ENCODE measurements at places on chromosomes 5 and 9.

DNA sequence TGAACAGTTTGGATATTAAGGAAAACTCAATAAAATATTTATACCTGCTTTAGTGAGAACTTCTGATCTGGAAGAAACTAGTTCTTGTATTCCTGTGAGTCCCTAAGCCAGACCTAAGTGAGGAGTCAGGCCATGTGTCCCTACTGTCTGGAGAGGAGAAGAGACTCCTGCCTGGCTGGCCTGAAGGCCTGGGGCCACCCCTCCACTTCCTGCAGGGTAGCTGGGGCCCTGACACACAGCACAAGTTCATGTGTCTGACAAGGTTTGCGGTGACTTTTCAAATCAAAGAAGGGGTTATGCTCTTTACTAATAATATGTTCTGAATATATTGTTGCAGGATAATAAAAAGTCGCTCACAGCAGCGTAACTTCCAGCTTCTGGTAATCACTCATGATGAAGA lies 16.1 kb upstream of the IL13 start:
- DNase-seq: no peak

- DNase-seq: no peak
Measured at GRCh38 chr9:109886617-109887016, 106.6 kb downstream of the PALM2AKAP2 start.

DNA sequence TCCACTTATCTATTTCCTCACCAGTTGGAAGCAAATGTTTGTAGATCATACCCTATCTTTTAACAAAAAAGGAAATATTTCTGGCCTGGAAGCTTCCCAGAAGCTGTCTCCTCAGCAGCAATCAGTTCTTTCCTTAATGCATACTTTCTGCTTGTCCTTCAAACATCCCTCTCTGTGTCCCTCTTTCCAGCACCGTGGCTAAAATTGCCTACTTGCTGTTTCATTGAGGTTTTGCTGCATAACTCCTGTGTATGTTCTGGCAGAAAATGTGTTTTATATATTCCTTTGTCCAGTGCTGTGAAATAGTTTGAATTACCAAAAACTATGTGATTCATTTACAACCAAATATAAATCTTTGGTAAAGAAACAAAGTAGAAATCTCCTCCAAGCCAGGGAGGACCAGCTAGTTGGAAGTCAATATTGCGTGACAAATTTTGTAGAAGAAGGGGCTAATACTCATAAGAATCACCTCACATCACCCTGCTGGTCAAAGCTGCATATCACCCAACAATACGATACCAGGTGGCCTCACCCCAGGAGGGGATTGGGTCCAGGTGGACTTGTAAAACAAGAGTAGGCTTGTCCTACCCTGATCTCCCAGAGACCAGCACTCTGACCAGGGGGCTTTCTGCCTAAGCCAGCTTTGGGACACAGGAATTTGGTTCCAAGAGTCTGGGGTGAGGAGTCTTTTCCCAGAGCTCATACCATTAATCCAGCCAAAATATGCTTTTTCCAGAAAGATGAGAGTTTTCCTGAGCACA lies 198.4 kb upstream of the SNX2 start:
- DNase-seq: no peak

- DNase-seq: no peak
Measured at GRCh38 chr5:172843825-172844576, 9.9 kb downstream of the ERGIC1 start.

DNA sequence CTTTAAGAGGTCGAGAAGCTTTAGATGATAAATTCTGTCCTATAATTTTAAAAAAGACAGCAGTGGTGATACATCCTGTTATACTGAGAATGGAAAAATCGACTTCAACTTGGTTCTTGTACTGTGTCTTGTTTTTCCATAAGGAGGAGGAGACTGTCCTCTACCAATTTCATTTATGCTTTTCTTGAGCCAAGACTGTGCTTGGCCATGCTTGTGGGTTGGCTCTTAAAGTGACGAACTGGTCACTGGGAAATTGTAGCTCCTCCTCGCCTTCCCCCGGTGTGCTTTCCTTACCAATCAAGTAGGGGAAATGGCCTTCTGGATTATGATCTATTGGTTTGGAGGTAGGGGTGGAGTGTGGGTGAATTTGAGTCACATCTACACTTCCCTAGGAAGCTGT lies 67.1 kb upstream of the HSPB3 start:
- no peak for DNase-seq

DNA sequence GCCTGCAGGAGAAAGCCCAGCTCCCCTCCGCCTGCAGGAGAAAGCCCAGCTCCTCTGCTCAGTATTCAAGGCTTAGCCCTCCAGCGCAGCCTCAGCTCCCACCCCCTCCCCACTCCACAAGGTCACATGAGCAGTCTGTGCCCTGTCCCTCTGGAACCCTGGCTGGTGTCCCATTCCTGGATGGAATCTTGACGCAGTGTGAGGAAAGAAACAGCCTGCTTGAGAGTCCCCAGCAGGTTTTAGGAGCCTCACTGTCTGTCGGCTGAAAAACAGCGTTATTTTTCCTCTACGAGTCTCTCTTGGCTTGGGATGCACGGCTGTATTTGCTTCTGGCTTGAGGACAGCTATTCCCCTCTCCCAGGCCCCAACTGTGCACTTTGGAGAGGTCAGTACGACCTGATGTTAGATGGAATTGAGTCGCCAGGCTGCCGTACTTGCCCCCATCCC lies 210.1 kb upstream of the TRIM32 start:
- DNase-seq: no peak

DNA sequence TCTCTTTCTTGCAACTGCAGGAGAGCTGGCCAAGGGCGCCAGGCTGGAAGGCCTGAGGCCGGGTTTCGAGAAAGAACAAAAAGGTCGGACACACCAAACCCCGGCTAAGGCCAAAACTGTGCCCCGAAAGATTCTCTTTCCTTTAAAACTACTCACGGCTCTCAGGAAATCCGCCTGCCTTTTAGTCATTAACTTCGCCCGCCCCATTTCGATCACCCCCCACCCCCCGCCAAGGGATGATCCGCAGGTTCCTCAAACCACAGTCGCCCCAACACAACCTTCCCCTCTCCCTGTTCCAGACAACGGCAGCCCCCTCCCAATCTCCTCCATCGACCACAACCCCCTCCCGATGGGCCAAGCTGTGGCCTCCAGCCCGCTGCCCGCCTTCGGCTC lies 536 bp downstream of the FEM1C start:
- DNase-seq: no peak

DNA sequence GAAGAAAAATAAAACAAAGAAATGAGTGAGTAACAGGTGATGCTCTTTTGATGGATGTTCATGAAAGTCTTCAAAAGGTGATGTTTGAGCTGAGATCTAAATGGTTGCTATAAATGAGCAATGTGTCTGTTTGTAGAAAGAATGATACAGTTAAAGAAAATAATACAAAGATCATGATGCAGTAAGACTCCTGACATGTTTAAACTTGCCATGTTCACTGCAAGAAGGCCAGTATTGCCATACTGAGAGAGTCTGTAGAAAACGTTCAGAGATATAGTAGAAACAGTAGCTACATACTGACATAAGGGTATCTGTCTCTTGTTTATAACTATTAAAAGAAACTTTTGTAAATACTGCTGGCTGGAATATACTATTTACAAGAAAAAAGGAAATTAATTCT lies 1609.2 kb upstream of the ACO1 start:
- no peak for DNase-seq

- no peak for DNase-seq
Measured at GRCh38 chr5:37739817-37740261, 100.0 kb downstream of the GDNF start.

DNA sequence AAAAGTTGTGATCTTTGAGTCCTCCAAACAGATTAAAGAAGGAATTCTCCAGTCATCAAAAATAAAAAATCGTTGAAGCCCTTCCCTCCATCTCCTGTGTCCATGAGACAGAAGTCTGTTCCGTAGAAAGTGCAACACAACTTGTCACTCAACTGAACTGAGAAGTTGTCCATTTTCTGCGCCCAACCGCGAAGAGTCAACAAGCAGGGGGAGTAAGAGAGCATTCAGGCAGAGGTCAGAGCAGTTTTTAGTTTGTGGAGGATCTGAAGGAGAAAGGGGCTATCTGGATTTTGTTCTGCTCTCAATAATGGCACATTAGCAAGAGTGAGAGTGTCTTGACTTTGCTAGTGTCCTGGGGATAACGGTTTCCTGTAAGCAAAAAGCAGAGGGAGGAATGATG lies 303.9 kb downstream of the ICE1 start:
- DNase-seq: no peak

DNA sequence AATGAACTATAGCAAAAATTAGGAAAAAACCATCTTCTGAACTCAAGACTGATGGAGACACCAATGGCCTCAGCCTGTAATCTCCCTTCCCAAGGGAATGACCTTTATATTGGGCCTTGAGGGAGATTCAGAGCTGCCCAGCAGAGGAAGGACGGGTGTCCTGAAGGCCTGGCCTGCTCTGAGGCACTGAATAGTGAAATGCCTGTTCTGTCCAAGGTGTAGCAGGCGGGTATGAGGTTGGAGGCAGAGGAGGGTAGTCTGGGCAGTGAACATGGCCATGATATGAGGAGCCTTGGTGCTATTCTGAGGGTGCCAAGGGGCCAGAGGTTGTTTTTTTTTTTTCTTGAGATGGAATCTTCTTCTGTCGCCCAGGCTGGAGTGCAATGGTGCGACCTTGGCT lies 25.0 kb downstream of the PSD2 start:
- no peak for DNase-seq

DNA sequence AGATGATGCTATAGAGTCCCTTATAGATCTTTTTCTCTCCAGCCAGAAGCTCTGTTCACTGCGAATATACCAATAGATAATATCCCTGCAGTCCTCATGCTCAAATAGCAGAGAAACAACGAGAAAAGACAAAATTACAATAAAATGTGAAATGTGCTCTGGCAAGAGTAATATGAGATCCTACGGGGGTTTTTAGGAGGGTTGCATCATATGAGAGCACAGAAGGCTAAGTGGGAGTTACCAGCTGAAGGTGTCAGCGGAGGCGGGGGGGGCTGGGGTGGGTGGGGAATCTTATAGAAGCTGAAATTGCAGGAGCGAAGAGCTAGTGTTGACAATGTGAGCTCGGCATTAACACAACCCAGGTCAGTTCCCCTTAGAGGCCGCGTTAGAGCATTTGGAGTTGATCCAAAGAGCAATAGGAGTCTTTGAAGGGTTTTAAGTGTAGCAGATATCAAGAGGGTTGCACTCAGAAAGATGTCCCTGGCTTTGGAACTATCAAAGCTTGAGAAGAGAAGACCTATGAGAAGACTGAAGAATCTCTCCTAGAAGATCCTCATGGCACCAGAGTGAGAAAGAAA lies 109.7 kb downstream of the BASP1 start:
- DNase-seq: no peak

DNA sequence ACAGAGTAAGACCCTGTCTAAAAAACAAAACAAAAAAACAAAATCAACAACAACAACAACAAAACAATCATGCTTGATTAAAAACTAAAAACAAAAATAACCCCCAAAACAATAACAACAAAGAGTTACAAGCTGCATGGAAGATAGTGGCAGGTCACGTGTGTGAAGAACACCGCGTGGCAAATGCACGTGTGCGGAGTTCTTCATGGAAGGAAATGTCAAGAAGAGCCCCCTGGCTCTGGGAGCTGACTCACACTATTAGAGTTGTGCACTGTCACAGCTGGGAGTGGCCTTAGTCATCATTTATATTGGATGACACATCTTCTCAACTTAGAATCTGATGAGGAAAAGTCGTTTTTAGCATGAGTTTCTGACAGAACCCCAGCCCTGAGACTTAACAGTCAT lies 110.5 kb downstream of the JMY start:
- no peak for DNase-seq

GRCh38 chr5:112977440-112977861 lies 853 bp downstream of the DCP2 start:
- DNase-seq: no peak

DNA sequence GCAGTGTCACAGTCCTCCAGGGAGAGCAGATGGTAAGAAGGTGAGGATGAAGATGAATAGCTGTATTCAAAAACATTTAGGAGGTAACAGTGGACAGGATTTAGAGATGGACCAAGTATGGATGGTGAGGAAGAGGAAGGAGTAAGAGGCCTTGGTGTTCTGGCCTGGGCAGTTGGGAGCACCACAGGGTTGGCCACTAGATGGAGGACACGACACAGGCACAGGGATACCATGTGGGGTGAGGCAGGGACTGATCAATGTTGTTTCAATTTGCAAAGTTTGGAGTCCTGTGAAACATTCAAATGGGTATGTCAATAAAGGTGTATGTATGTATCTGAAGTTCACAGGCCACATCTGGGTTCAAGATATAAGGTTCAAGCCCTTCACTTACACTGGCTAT lies 141.1 kb upstream of the RASEF start:
- DNase-seq: no peak

DNA sequence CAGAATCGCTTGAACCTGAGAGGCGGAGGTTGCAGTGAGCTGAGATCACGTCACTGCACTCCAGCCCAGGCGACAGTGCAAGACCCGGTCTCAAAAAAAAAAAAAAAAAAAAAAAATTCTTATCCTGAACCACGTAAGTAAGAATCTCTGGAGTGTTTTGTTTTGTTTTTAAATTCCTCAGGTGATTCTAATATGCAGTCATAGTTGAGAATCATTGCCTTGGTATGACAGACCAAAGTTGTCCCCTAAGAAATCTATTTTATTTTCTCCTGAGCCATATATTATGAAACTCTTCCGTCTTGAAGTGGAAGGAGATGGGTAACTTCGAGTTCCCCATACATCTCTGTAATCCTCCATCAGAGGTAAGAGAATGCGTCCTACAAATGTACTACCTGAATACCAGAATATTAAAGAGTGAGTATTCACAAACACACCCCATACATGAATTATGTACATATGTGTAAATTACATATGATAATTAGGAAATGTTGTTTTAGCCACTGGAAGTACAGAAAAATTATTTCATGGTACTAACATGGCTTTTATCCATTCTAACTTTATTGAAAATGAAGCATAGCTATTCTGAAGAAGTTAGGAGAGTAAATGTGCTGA lies 26.7 kb upstream of the SVEP1 start:
- DNase-seq: no peak

DNA sequence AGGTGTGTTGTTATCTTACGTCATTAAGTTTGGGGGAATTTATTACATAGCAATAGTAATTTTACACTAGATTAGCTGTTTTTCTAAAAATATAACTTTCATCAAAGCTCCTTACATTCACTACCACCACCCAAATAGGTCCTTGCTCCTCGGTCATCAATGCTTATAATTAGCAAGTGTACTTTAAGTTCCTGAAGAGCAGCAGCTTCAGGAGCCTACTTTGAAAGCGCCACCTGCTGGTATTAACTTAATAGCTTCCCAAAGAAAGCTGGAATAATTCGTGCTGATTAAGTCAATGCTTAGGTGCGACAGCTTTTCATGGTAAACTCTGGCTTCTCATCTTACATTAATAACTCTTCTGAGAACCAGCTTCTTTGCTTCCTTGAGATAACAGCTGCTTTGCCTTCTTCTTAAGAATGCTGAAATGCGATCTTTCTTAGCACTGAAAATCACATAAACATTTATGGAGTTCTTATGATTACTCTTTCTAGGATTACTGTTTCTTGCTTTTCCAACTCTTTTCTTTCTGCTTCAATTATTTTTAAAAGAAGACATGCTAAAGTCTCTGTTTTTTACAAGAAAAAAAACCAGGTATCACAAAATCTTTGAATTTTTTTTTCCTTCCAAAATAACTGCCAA lies 10.0 kb upstream of the C5 start:
- DNase-seq: peak; percentile 60
